T-helper 2 cell (primary cell): ENCODE measurements at places on chromosomes 2 and 18.

DNA sequence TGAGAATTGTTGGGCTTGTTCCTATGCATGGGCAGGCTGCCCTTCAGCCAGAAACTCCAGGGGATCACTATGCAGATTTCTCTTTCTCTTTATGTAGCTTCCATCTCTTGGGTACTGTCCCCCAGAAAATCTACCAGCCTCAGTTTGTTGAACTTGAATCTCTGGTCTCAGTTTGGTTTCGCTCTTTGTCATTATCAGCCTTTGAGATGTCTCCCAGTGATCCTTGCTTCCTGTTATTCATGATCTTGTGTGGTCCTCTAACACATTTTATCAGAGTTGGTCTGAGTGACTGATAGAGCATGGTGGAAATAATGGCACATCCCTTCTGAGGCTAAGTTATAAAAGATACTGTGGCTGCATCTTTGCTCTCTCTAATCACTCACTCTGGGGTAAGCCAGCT, 7.8 kb downstream of the TMEM87B start:
- DNase-seq, result no peak

DNA sequence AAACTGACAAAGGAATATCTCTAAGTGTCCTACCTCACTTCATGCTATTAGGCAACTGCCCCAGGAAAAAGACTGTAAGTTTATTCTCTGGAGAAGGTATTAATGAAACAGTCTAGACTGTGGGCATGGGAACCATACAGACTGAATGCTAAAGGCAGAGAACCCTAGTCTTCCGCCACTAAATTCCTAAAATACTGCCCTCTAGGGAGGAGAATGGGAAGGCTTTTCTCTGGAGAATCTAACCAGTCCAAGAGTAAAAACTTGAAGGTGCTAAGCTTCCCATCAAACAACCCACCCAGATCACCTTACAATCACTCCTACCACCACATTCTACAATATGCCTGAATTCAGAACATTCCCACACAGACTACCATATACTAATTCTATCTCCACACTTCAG, 3.4 kb downstream of the SRBD1 start:
- DNase-seq, result no peak

DNA sequence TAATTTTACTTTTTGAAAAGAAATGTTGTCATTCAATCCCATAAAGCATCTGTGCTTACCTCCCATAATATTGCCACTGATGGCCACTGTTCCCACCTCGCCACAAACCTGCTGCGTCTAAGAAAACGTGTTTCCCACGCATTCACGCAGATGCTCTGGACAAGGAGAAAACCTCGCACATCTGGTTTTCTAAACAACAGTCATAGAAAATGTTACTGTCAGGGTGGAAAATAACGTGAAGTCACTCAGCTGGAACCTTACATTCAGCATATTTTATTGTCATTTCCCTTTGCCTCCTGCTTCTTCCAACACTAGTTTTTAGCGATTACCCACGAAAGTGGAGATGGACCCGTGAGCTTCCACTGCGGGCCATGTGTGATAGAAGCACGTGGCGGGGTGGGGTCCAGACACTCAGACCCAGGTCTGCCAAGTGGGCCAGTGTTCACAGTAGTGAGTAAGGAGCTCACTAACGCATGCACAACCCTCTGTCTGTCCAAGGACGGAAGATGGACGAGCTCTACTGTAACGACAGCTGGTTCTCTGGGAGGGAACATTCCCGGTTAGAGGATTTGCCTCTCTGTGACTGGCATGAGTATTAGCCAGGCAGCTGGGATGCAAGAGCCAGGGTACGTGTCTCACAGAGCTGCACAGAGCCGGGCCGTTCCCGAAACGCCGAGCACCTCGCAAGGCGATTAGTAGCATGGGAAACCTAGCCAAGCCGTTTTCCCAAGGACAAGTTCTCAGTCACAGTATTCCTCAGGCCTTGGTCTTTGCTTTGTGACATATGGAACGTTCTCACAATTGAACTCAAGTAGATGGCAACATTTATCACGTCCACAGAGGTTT, 94.5 kb downstream of the MTCL1 start:
- DNase-seq, result no peak

GRCh38 chr2:30421026-30421603, 25.9 kb upstream of the LCLAT1 start:
- DNase-seq, result no peak

DNA sequence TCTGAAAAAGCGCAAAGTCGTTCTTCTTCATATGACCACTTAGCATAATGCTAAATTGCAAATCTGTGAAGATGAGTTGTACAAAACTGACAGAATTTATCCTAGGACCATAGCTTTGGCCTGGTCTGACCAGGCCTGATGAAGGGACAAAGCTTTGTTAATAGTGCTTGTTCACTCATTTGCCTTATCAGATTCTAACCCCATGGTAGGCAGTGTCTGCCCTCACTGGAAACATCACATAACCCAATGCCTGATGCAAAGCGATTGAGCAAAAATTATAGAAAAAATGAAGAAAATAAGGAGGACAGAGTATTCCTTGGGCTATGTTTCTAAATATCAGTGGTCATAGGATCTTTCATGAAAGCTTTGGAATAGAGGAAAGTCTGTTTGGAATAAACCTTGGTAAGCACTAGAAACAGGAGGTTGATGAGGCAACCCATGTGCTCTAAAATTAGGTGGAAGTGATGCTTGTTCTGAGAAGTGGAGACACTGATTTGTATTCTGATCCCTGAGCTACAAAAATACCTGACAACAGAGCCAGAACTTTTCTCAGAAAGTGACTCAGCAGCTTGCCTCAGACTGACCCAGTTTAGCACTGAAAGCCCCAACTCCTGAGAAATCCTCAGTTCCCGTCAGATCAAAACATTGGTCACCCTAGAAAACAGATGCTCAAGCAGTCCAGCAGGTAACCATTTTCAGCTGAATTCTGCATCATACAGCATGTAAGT, 131.4 kb upstream of the MAPRE2 start:
- DNase-seq, result no peak

GRCh38 chr2:157245846-157246764, 11.4 kb upstream of the GALNT5 start:
- peak; percentile 83 for DNase-seq

DNA sequence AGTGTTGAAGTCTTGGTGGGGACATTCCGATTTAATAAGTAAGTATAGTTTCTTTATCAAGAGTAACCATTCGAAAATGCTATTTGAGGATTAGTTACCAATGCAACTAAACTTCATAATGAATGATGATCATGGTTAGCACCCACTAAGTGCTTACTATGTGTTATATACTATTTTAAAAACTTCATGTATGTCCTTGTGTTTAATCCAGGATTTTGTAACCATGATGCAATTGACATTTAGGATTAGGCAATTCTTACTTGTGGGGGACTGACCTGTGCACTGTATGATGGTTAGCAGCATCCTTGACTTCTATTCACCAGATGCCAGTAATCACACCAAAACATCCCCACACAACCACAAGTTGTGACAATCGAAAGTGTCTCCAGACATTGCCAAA, 859.9 kb upstream of the FSHR start:
- DNase-seq, result no peak

DNA sequence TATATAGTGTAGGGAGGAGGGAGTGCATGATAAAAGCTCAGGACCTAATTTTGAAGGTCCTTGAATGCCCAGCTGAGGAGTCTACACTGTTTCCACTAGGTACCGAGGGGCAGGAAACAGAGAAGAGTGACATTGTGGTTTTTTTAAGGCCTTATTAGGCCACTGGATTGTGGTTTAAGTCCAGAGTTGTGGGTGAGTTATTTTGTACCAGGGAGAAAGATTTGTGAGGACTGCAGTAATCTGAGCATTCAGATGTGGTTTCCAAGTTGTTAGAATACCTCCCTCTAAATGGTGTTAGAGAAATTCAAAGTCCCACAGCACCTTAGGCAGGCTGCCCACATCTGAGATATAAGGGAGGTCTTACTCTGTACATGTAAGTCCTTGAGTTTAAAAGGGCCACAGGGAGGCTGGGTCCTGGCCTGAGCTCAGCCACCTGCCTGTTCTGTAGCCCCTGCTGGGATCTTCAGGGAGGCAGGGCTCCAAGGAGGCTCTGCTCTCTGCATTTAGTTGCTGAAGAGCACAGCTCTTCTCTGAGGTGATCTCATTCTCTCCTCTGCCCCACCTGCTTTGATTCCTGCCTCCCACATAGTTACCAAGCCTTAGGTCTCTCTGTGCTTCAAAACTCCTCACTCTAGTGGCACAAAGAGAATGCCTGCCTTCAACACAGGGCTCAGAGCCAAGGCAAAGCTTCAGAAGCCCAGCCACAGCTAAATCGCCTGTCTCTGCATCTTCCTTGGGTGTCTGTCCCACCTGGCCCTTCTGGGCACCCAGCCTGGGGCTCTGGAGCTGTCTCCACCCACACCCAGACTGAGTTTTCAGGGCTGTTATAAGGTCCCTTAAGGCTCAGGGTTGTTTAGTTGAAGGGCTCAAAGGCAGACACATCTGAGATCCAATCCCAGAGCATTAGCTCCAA, 88.1 kb downstream of the VSNL1 start:
- DNase-seq, result no peak

GRCh38 chr2:183079139-183079775, 710 bp downstream of the DUSP19 start:
- no peak for DNase-seq

GRCh38 chr18:30929718-30930117, 112.8 kb downstream of the DSC3 start:
- no peak for DNase-seq

GRCh38 chr18:23963443-23964165, 51.0 kb upstream of the TTC39C start:
- no peak for DNase-seq

DNA sequence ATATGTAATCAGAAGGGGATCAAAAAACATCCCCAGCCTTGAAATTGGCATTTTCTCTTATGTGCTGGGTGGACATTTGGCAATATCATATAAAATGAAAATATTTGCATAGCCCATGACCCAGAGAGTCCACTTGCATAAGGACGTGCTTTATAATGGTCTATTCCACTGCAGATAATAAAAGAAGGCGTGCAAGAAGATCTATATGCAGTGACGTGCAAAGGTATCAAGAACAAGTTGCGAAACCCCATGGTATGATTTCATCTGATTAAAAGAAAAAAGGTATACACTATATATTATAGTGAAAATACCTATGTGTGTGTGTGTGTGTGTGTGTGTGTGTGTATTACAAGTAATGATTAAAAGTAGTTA, 8.5 kb upstream of the SLC20A1 start:
- no peak for DNase-seq

- no peak for DNase-seq
Measured at GRCh38 chr2:6429210-6429986, 436.3 kb downstream of the CMPK2 start.

DNA sequence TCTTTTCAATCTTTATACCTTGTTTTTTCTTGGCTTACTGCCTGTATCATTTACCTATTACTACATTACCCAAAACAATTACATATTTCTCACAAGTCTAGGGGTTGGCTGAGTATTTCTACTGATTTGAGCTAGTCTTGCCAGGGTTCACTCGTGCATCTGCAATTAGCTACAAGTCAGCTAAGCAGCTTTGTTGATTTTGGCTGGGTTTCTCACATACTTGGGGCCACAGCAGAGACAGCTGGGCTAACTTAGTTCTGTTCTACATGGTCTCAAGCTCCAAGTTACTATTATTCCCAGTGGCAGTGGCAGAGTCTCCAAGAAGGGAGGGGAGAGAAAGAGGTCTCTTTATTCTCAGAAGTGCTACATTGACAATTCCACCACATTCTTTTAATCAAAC, 54.7 kb upstream of the SP5 start:
- no peak for DNase-seq

- no peak for DNase-seq
Measured at GRCh38 chr18:9017167-9017904, 85.2 kb upstream of the NDUFV2 start.

GRCh38 chr2:164109006-164109405, 373.2 kb upstream of the FIGN start:
- no peak for DNase-seq

DNA sequence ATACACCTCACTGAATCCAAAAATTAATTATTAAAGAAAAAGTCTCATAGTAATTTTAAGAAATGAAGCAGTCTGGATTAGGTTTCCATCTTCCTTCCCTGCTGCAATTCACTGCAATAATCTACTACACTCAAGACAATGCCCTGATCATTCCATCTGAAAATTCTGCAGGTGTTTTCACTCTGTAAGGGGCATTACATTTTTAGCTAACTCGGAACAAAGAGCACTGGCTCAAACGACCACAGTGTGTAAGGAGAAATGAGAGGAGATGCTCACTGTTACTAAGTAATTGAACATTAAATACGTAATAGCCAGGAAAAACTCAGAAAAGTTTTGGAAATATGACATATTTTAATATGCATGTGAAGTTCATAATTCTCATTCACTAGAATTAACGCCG, 1.3 kb downstream of the B4GALT6 start:
- no peak for DNase-seq

DNA sequence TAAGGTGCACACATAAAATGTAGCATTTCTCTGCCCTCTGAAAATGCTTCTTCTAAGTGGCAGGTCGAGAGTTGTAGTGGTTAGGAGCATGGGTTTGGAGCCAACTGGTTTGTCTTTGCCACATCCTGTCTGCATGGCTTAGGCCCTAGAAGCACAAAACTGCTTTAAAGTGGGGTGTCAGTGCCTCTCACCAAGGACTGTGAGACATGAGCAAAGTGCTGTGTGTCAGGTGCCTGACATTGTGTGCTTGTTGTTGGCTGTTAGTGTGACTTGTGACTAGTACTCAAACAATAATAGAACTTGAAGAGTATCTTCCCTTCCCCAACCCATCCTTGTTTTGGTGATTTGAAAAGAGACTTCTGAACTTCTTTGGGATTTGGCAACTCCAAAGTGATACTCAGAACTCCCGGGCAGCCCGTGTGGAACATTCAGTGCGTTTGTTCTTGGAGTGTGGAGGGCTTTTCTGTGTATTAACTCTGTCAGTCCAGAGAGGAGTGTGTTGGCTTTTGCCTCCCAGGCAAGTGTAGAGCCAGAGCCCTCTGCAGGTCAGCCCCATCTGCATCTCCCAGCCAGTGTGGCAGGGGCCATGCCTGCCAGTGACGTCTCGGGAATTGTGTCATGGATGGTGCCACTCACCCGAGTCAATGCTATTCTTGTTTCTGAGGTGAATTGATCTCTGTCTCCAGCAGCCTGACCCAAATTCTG, 5.0 kb downstream of the MGAT5 start:
- DNase-seq, result peak; percentile 65

DNA sequence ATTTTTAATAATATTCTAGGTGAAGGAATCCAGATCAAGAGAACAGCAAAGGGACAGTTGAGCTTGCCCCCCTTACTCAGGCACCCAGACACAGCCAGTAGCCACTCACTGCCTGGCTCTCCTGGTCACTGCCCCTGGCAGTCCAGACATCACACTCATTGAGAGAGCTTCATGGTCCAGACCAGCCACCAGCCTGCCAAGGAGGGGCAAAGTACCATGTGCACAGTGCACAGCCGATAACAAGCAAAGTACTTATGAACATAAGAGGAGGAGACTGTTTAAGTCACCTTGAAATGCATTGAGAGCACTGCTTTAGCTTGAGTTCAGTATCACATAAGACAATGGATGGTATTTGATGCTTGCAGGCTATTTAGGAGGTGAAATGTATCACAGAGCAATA, 21.6 kb upstream of the CYRIA start:
- DNase-seq, result no peak

DNA sequence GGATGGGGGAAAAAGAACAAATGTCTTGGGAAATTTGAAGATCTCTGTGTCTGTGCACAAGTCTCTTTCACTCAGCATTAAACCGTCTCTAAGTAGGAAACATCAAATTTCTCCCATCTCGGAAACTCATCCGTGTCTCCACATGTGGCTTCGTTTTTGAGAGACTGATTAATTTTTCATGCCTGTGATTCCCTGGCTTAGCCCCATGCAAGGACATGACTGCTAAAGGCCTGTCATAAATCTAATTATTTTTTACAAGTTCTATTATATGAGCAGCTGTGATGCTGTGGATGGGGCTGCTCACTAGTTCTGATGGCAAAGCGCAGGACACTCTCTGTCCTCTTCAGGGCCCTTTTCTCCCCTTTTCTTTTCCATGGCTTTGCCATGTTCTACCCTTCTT, 129.1 kb downstream of the RGPD3 start:
- no peak for DNase-seq
